Astrocyte (in vitro differentiated cells and primary cell): ENCODE measurements at places on chromosomes 13 and 19. TPM values are rescaled to one million over a fixed set of nuclear protein-coding genes. Genes with fewer than 3 reads are reported as not detected.

The NLRP4 gene
- not detected in 2 replicates for total RNA-seq

The ZNF793 gene
- total RNA-seq, result 8.5 and 9.8 TPM in 2 replicates

The DGKH gene
- total RNA-seq, result 16.4 and 19.2 TPM in 2 replicates

The SIAH3 gene
- total RNA-seq, result 0.07 TPM in 1 of 2 replicates, not detected in the other

DNA sequence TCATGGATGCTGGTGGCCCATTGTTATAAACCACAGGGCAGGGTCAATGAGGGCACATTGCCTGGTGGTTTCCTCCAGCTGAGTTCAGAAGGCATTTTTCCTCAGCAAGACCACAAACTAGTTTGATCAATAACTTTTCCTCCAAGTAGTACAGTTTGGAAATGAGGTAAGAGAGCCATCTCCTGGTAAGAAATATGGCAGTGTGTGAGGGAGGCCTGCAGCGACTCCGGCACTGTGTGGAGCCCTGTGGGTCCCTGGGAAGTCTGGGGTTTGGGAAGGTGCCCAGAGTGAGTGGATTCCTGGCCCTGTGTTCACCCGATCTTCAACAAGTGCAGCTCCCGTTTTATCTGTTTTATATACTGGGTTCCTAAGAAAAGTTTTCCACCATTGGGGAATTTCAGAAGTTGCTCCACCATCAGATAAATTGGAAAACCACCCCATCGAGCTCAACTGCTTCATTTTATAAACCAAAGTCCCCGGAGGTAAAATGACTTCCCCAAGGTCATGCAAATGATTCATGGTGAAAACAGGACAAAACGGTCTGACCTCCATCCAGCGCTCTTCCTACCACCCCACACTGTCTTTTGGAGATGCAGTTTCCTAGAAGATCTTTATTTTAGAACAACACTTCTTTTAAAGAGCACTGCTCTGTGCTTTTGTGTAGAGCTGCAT, 148.4 kb downstream of the KATNAL1 start:
- DNase-seq, result peak; percentile 84

GRCh38 chr19:12733369-12734214, 892 bp downstream of the TRIR start:
- peak; percentile 54 for DNase-seq

DNA sequence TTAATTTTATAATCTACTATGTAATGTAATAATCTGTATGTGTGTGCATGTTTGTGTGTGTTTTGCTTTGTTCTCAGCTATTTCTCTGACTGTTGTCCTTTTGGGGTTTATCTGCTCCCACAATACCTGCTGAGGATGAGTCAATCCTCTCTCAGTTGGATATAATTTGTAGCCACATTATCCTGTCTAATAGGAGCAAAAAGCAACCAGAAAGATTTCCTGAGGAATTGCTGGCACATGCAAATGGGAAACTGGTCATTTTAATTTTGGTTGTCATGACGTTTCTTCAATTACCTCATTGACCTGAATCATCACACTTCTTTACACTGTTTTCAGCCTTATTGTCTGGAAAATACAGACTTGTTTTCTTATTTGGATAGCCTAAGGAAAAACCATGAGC, 488.4 kb downstream of the KLF5 start:
- DNase-seq, result no peak

- DNase-seq, result no peak
These were observed 9.5 kb upstream of the RFX1 start for GRCh38 chr19:14015524-14016035.

GRCh38 chr19:54297759-54298305, 15.1 kb downstream of the LILRA5 start:
- DNase-seq, result no peak

- DNase-seq, result peak; percentile 58
These were observed 8.4 kb downstream of the KANK3 start for GRCh38 chr19:8334458-8335342.

- peak; percentile 43 for DNase-seq
These were observed 70.5 kb downstream of the GADD45B start for GRCh38 chr19:2546128-2547032.

DNA sequence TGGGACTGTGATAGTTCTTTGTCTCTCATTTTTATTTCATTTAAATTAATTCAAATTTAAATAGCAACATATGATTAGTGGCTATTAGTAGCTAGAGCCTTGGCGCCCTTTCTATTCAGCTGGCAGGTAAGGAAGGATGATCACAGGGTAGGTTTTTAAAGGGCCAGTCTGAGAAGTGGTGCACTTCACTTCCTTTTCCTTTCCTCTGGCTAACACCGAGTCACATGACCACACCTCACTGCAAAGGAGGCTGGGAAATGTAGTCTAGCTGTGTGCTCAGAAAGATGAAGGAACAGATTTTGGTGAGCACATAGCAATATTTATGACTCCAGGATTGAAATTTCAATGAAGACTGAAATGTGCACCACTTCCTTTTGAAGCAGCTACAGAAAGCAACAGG, 128.7 kb downstream of the TSHZ3 start:
- no peak for DNase-seq

- DNase-seq, result no peak
These were observed 2.4 kb downstream of the MYPOP start for GRCh38 chr19:45899919-45900589.
